ENCODE measurements at places on chromosomes 11 and 22.

DNA sequence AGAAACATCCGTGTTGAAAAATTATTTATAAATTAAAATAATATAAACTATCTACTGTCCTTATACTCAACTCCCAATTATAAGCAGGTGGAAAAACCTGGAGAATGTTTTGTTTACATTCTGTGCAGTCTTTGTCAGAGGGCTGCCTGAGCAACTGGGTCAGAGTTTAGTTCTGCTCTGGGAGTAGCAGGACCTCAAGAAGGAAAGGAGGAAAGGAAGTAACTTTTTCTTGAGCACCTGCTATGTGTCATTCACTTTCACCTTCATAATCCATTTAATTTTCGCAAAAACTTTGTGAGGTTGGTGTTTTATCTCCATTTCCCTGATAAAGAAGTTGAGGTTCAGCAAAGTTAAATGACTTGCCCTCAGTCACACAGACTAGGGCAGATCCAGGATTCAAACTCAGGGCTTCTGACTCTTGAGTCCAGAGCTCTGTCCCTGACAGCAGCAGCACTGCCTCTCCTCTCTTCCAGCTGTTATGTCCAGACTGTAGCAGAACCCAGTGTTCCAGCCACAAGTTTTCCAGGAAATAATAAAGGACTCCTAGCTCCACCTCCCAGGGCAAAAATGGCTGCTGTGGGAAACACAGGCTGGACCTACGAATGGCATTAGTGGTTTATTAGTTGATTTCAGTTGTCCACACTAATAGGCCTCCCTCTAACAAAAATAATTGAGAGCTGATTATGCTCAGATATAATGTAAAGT, 6.4 kb downstream of the CD3E start:
- DNase-seq = no peak

DNA sequence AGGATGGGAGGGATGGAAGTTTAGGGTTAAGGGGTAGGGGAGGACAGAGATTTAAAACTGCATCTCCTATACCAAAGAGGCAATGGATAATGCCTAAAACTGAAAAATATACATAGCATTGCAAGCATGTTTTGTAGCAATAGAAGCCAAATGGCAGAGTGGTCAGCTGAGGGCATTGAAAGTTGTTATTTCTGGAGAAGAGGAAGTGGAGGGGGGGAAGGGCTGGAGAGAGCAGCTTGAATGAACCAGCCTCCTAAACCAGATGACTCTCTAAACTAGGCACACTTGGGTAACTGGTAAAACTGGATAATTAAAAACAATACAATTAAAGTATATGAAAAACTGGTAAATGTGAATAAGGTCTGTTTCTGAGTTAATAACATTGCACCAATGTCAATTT, 70.3 kb upstream of the TP53I11 start:
- DNase-seq = no peak

GRCh38 chr11:107218123-107219013, 200.1 kb upstream of the GUCY1A2 start:
- no peak for DNase-seq

DNA sequence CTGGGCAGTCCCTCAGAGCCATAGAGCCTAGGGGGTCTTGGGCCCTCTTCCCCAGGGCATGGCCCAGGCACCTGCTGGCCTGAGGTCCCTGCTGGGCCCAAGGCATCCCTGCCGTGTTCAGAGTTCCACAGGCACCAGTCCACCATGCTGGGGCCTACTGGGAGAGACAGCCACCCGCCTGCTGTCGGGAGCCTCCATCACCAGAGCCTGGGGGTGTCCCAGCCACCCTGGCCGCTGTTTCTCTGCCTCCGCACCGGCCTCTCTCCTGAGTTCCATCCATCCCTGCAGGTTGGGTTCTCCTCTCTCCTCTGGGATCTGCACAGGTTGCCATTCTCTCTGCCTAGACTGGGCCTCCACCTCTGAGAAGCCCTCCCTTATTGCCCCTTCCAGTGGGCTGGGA, 68.6 kb downstream of the KCNQ1 start:
- DNase-seq = no peak

DNA sequence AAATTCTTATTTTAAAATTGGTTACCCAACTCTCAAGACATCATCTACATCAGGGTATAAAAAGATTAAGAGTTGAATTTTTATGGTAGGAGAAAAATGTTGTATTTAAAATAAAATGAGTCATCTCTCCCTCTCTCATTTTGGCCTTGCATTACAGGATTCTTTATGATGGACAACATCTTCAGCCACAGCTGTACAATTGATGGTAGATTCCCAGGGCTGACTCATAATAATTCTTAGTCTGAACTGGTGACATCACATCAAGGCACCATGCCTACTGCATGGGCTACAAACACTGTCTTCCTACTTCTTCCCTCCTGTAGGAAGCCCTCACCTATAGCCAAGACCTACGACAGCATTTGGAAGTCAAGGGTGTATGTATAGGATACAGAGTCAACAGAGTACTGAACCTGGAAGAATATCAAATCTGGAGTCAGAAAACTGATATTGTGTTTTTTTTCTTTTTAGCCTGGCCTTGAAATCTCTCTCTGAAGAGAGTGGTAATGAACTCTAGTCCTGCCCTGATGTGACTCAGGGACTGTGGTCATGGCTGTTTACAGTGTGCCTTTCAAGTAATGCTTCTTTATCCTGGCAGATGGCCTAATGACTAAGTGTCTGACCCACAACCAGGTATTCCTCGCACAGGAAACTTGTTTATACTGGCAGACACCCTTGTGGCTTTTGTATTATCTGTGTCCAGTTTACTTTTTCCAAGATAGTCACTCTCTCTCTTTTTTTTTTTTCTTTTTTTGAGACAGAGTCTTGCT, 32.5 kb downstream of the MRGPRX2 start:
- DNase-seq = peak; percentile 83

DNA sequence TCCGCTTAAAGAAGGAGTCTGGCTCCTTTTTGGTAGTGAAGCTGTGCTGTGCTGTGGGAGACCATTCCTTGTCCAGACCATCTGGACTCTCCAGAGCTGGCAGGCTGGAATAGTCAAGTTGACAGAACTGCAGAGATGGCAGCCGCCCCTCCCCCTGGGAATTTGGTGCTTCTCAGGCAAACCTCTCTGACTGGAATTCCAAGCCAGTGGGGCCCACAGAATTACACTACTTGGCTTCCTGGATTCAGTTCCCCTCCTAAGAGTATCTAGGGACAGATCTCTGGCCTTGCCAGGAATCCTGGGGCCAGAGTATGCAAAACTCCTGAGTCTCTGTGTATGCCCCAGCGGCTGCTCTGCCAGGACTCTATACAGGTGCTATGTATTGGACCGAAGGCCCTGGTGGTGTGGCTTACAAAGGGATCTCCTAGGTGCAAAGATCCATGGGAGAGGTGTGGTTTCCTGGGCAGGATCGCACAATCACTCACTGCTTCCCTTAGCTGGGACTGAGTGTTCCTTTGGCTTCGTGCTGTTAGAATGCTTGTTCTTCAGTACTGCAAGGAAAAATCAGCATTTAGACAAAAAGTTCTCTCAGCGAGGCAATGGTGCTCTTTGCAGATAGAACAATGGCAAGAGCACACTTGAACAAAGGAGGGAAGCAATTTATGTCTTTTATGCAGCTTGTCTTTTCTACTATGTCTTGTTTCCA, 86.8 kb downstream of the PRMT3 start:
- no peak for DNase-seq

GRCh38 chr11:132093536-132094259, 723.3 kb downstream of the NTM start:
- DNase-seq = no peak

DNA sequence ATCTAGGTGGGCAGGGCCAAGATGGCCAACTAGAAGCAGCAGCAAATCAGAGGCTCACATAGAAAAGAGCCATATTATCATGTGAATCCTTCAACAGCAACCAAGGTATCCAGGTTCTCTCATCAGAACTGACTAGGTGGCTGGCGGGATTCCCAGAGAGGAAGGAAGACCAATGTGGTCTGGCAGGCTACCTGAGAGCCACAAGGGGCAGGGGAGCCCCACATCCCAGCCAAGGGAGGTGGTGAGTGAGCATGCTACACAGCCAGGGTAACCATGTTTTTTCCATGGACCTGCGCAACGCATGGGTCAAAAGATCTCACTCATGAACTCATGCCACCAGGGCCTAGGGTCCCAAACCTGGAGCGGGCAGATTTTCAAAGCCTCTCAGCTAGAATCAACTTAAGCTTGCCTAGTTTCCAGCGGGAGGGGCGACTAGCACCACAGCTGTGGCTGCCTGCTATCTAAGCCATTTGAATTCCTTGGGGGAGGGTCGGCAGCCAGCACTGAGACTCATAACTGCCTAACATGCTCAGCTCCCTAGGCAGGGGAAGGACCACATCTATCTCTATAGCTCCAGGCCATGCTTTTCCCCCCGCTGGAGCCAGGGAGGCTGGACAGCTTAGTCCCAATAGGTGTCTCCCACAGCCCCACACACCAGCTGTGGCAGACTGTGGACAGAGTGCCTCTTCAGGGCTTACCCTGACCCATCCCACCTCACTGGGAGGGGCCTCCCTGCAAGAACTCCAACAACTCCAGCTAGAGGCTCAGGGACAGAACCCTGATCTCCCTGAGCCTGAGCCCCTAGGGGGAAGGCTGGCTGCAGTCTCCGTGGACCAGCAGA, 28.7 kb upstream of the CASP12 start:
- DNase-seq = no peak

DNA sequence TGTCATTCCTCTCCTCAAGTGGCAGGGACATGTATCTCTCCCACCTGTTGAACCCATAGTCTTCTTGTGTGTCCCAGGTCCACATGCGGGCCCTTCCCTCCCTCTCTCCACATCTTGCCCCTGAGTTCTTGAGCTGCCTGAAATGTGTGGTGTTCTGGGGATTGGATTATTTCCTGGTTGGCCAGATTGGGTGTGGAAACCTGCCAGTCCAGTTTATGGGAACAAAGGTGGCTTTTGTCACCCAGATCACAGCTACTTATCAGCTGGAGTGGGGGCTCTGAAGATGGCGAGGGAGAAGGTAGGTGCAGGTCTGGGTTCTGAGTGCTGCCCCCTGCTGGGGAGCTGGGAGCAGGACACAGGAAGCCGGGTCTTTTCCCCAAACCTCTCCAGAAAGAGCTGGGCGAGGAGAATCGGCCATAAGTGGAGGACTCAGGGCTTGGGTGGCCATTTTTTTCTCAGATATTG, 14.2 kb downstream of the DTX4 start:
- no peak for DNase-seq

GRCh38 chr11:12567746-12568460, 106.3 kb upstream of the TEAD1 start:
- DNase-seq = no peak

- no peak for DNase-seq
These were observed 26.8 kb downstream of the WBP2NL start for GRCh38 chr22:42025421-42025820.

DNA sequence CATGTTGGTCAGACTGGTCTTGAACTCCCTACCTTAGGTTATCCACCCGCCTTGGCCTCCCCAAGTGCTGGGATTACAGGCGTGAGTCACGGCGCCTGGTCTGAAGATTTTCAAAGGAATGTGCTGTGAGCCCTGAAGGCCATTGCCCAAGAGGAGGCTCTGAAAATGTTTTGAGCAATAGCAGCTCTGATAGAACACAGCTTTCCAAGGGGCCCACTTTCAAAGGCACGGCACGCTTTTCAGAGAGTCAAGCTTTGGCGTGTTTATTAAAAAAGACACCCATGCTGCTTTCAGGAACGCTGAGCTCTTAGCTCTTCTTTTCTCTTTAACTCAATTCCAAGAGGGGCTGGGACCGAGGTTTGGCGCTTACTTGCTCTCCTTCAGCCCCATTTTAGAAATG, 73.8 kb upstream of the CDON start:
- no peak for DNase-seq

DNA sequence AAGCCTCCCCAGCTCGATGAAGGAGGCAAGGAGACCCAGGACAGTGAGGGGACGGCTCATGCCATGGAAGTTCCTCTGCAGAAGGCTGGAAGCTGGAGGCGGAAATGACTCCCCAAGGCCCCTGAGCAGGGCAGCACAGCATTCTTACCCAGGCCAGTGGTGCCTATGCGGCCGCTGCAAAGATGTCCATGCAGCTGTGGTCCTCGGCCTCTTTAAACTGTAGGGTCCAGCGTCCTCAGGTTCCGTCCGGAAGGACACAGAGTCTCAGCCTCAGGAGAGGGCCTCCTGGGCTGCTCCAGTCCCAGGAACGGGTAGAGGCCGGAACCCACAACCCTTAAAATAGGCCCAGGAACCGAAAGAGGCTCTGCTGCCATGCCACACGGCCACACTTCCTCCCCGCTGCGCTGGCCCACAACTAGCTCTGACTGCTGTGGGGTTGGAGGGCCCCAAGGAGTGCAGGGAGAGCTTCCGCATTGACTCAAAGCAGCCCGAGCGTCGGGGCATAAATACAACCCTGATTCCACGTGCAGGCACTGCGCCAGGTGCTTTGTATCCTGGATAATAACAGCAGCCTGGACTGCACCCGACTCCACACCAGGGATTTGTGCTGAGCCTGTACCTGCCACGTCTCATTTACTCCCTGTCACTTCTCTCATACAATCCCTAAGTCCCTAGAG, 5.5 kb downstream of the KIAA0930 start:
- no peak for DNase-seq

GRCh38 chr22:49011379-49011768, 816.3 kb downstream of the BRD1 start:
- DNase-seq = no peak

GRCh38 chr11:83471831-83472727, 185.9 kb upstream of the CCDC90B start:
- no peak for DNase-seq

- DNase-seq = peak; percentile 48
These were observed 661.9 kb downstream of the ETS1 start for GRCh38 chr11:127925475-127925874.

DNA sequence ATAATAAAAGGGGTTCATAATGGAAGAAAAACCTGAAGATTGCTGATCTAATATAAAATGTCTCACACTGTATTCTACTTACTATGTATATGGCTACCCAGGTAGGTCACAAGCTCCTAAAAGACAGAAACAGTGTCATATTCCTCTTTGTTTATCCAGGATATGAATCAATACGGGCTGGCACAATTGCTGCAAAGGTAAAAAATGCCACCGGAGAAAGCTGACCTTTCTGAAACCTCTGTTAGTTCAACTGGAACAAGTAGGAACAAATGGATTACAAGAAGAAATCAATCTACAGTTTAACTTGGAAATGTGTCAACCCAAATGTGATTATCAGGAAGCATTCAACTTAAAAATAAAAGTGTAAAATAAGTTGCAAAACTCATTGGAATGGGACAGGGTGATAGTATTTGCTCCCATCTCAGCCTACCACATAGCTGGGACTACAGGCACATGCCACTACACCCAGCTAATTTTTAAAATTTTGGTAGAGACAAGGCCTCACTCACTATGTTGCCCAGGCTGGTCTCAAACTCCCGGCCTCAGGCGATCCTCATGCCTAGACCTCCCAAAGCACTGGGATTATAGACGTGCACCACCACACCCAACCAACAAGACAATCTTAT, 27.6 kb downstream of the SLC35F2 start:
- DNase-seq = no peak

GRCh38 chr11:32851251-32851650, 21.5 kb downstream of the PRRG4 start:
- DNase-seq = no peak

GRCh38 chr11:106017093-106017492, 4.9 kb downstream of the MSANTD4 start:
- no peak for DNase-seq

- no peak for DNase-seq
These were observed 130.0 kb downstream of the WNT7B start for GRCh38 chr22:45846952-45847351.
